HepG2 (cell line): ENCODE measurements at places on chromosomes 13 and 19. TPM values are rescaled to one million over a fixed set of nuclear protein-coding genes. Genes with fewer than 3 reads are reported as not detected.
A peak's percentile ranks its signal among the peaks of the same experiment; 100 is the strongest.

- H3K27me3 ChIP-seq, result no peaks in the 10 kb centered on the region
- DNase-seq, result no peak
- peaks cover 16% of the 10 kb centered on the region; the same call in 2 of the 3 replicates for H3K36me3 ChIP-seq
- H3K27ac ChIP-seq, result no peak overlapping the region
- no peak overlapping the region for H3K4me3 ChIP-seq
These were observed 9.7 kb upstream of the GPR18 start for GRCh38 chr13:99267927-99268326.

GRCh38 chr19:1049800-1050199 is 9.9 kb downstream of the ABCA7 start:
- H3K4me3 ChIP-seq, result no peak overlapping the region
- peaks cover 43% of the 10 kb centered on the region for H3K4me1 ChIP-seq
- H3K36me3 ChIP-seq, result peaks cover 13% of the 10 kb centered on the region; the same call in 1 of the 3 replicates
- DNase-seq, result no peak
- H3K27ac ChIP-seq, result no peak overlapping the region
- no peaks in the 10 kb centered on the region for H3K27me3 ChIP-seq

GRCh38 chr19:45763691-45764294 is 5.3 kb downstream of the SIX5 start:
- 0 out of 2 replicates have a peak, but pooled peaks cover 10% of the 10 kb centered on the region for H3K4me1 ChIP-seq
- no peak overlapping the region for H3K4me3 ChIP-seq
- H3K36me3 ChIP-seq, result no peaks in the 10 kb centered on the region
- H3K27me3 ChIP-seq, result peaks cover 26% of the 10 kb centered on the region; the same call in 2 of the 3 replicates

DNA sequence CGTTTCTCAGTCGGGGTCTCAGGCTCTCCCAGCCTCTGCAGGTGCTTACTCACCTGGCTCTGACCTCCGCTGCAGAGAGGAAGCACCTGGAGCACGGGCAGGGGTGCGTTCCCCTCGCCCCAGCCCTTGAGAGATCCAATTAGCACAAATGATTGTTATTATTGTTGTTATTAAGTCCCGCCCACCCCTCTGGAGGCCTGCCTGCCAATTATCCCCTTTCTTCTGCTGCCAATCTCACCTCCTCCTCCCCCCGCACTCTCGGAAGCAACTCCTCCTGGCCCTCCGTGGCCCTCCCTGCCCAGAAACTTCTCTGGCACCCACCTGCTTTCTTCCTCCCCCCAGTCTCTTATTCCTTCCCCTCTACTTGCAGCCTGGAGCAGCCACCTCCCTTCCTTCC is 8.8 kb downstream of the ZNF787 start:
- H3K36me3 ChIP-seq, result peaks cover 7% of the 10 kb centered on the region
- DNase-seq, result no peak
- peak overlapping the region; percentile 83 for H3K27ac ChIP-seq
- peaks cover 86% of the 10 kb centered on the region for H3K4me1 ChIP-seq

GRCh38 chr19:13965377-13965896 is 13.1 kb downstream of the DCAF15 start:
- no peak overlapping the region for H3K27ac ChIP-seq
- DNase-seq, result no peak
- peaks cover 12% of the 10 kb centered on the region for H3K36me3 ChIP-seq
- H3K4me3 ChIP-seq, result no peak overlapping the region
- no peaks in the 10 kb centered on the region for H3K4me1 ChIP-seq
- H3K27me3 ChIP-seq, result no peaks in the 10 kb centered on the region

GRCh38 chr19:38068826-38069225 is 155.2 kb downstream of the DPF1 start:
- no peaks in the 10 kb centered on the region for H3K27me3 ChIP-seq
- H3K36me3 ChIP-seq, result no peaks in the 10 kb centered on the region
- H3K4me1 ChIP-seq, result peaks cover 11% of the 10 kb centered on the region
- H3K4me3 ChIP-seq, result no peak overlapping the region
- DNase-seq, result no peak

DNA sequence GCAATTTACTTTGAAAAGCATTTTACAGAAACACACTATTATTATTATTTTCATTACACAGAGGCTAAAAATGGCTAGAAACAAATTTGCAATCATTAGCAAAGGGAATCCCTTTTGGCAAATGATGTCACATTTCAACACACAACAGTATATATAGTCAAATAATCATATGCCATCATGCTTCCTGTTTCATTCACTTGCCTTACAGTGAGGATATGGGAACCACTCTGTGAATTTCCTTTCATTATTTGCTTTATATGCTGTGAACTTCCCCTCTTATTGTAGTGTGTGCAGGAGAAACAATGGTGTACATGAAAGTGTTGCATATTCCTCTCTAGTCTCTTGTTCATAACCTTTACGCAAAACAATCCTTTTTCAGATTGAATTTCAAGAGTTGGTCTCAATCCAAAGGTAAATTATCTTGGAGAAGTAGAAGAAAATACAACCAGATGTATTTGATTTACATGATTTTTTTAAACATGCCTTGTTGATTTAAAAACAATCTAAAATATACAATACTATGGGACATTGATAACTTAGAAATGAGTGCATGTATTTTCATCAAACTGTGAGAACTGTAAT is 657.3 kb downstream of the EFNB2 start:
- no peak overlapping the region for H3K4me3 ChIP-seq
- no peaks in the 10 kb centered on the region for H3K4me1 ChIP-seq
- H3K27me3 ChIP-seq, result no peaks in the 10 kb centered on the region
- no peak for DNase-seq

- H3K27ac ChIP-seq, result no peak overlapping the region
- no peaks in the 10 kb centered on the region for H3K27me3 ChIP-seq
- peaks cover 34% of the 10 kb centered on the region for H3K4me1 ChIP-seq
- DNase-seq, result no peak
- H3K36me3 ChIP-seq, result peaks cover 3% of the 10 kb centered on the region; the same call in 1 of the 2 replicates
These were observed 3.1 kb downstream of the ABHD17A start for GRCh38 chr19:1882089-1882785.

DNA sequence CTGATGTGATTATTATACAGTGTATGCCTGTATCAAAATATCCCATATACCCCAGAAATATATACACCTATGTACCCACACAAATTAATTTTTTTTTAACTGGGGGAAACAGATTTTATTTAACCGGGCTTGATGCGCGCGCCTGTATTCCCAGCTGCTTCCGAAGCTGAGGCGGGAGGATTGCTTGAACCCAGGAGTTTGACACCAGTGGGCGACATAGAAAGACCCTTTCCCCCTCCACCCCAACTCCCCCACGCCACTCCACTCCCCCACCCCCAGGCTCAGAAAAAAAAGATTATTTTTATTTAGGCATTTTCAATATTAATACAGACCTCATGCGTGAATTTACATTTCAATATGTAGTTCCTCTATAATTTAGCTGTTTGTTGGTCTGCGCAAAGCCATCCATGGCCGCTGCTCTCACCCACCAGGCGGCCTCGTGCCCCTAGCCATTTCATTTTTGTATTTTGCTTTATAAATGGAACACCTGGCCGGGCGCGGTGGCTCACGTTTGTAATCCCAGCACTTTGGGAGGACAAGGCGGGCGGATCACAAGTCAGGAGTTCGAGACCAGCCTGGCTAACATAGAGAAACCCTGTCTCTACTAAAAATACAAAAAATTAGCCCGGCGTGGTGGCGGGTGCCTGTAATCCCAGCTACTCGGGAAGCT is 836 bp upstream of the VPS36 start:
- no peak for DNase-seq
- no peaks in the 10 kb centered on the region for H3K27me3 ChIP-seq
- peaks cover 39% of the 10 kb centered on the region for H3K4me1 ChIP-seq
- H3K36me3 ChIP-seq, result no peaks in the 10 kb centered on the region; the same call in 2 of the 3 replicates
- no peak overlapping the region for H3K27ac ChIP-seq

DNA sequence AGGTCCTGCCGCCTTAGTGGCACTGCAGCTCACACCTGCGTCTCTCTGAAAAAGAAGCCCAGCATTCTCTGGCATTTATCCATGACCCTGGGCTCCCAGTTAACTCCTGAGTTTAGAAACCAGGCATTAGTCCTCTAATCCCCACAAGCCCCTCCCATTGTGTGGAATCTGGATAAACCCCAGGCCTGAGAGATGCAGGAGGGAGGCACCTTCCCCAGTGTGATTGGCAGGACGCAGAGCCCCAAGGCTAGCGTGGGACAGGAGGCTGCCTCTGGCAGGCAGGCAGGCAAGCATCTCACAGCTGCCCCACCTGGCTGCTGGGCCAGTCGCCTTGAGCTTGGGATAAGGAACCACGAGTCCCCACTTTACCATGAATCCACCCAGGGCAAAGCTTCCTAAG is 11.0 kb upstream of the SERPINE3 start:
- H3K27ac ChIP-seq, result no peak overlapping the region
- DNase-seq, result no peak
- H3K4me3 ChIP-seq, result no peak overlapping the region
- H3K36me3 ChIP-seq, result no peaks in the 10 kb centered on the region
- H3K4me1 ChIP-seq, result no peaks in the 10 kb centered on the region
- no peaks in the 10 kb centered on the region for H3K27me3 ChIP-seq

GRCh38 chr19:32380269-32380668 is 25.3 kb upstream of the DPY19L3 start:
- DNase-seq, result no peak
- H3K27me3 ChIP-seq, result no peaks in the 10 kb centered on the region; the same call in 1 of the 2 replicates
- no peak overlapping the region for H3K4me3 ChIP-seq
- H3K36me3 ChIP-seq, result peaks cover 7% of the 10 kb centered on the region

DNA sequence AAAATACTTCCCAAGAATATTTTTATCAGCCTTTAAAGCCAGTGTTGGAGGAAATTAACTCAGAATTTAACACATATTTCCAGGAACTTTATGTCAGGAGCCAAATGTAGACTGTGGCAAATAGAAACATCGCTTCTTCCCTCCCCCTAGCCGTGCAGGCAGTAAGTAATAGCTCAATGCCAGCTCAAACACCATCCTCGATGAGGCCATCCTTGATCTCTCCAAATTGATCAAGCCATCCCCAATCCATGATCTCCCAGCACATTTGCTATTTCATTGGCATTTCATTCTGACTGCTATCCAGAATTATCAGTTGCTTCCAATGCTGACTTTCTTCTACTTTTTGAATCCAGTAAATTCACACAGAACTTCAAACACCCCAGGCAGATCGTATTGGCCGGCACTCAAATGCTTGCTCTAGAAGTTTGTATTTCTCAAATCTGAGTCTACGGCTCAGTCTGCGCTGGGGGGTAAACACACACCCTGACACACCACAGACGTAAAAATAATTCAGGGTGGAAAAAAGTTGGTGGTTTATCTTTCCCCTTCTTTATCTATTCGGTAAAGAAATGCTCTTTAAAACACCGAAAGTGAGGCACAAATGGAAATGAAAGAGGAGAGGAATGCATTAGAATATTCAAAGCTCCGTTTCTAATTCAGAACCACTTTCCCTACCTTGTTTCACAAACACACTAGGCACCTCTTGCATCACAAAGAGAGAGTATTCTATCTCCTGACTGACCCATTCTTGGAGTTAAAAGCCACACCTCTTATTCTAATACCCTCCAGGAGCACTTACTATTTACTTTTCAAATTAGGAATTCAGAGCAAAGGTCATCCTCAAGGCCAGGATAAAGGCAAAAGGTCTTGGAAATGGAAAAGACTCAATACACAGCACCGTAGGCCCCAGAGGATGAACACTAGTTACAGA is 991 bp downstream of the OBI1 start:
- peak overlapping the region; percentile 90 for H3K27ac ChIP-seq
- H3K36me3 ChIP-seq, result no peaks in the 10 kb centered on the region; the same call in 1 of the 2 replicates
- no peaks in the 10 kb centered on the region for H3K27me3 ChIP-seq
- peak; percentile 74 for DNase-seq
- H3K4me3 ChIP-seq, result peak overlapping the region; percentile 90

DNA sequence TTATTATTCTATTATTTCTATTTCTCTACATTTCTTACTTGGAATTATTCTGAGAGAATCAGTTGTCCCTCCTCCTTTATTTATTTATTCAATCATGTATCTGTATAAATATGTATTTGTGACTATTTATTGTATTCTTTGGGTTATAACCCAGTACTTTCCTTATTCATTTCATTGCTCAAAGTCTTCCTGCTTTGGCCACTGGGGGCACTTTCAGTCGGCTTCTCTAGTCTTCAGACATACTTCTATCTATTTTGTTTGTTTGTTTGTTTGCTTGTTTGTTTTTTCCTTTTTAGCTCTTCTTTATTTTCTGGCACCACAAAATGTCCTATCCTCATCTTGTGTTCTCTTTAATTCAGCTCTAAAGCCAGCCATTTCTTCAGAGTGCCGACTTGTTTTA is 260.4 kb downstream of the NALCN start:
- no peak overlapping the region for H3K4me3 ChIP-seq
- DNase-seq, result no peak
- H3K27ac ChIP-seq, result no peak overlapping the region
- H3K27me3 ChIP-seq, result no peaks in the 10 kb centered on the region; the same call in 2 of the 3 replicates
- no peaks in the 10 kb centered on the region for H3K36me3 ChIP-seq
- H3K4me1 ChIP-seq, result no peaks in the 10 kb centered on the region

GRCh38 chr13:91133941-91134802 is 213.3 kb upstream of the MIR17HG start:
- H3K27me3 ChIP-seq, result no peaks in the 10 kb centered on the region
- H3K4me3 ChIP-seq, result no peak overlapping the region
- H3K36me3 ChIP-seq, result no peaks in the 10 kb centered on the region
- no peak overlapping the region for H3K27ac ChIP-seq
- DNase-seq, result peak; percentile 63

DNA sequence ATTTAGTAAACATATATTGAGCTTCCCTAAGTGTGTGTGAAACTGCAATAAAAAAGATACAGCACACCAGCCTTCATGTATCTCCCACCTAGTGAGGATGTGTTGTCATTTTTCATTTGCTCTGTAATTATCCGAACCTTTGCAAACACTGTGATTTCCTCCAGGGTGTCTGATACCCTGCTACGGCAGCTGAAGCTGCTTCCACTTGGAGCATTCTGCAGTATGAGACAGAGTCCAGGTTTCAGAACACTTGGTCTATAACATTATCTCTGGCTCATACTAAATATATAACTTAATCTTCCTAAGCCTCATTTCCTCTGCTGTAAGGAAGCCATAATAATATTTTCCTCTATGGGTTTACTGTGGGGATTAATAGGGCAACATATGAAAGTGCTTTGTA is 1338.1 kb upstream of the SLC10A2 start:
- no peaks in the 10 kb centered on the region for H3K4me1 ChIP-seq
- H3K36me3 ChIP-seq, result no peaks in the 10 kb centered on the region
- H3K27ac ChIP-seq, result no peak overlapping the region
- H3K4me3 ChIP-seq, result no peak overlapping the region
- no peaks in the 10 kb centered on the region for H3K27me3 ChIP-seq
- DNase-seq, result no peak

DNA sequence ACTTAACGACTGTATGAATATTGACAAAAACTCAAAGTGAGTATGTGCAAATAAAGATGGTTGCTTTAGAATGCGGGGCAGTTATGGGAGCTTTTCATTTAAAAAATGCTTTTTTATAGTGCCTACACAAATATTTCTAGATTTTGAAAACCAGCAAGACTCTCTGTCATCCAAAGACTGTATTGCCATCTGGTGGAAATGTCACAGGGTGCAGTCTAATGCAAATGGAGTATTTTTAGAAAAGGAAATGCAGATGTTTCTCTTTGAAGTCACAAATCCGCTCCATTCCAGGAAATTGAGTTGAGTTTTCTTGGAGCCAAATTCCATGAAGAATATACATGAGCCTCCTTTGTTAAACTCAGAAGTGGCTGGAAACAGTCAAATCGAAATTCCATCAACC is 2.3 kb upstream of the C1QTNF9B start:
- H3K4me1 ChIP-seq, result no peaks in the 10 kb centered on the region
- no peak overlapping the region for H3K4me3 ChIP-seq
- DNase-seq, result peak; percentile 36
- H3K27ac ChIP-seq, result no peak overlapping the region
- H3K36me3 ChIP-seq, result no peaks in the 10 kb centered on the region

The KL gene
- not detected in 2 replicates for total RNA-seq

The CYP2F1 gene
- total RNA-seq, result not detected in 2 replicates

The ZNF486 gene
- 2.1 and 2.6 TPM in 2 replicates for total RNA-seq

The ERICH6B gene
- total RNA-seq, result not detected in 2 replicates

The OR4F17 gene
- total RNA-seq, result not detected in 2 replicates

The SLC10A2 gene
- not detected in 2 replicates for total RNA-seq

The KIR3DL1 gene
- total RNA-seq, result not detected in 2 replicates

The THSD8 gene
- total RNA-seq, result 14.9 and 23.5 TPM in 2 replicates

The ASF1B gene
- total RNA-seq, result 21.9 and 24.8 TPM in 2 replicates

The RPL13A gene
- 2,601 and 3,137 TPM in 2 replicates for total RNA-seq

The DAND5 gene
- total RNA-seq, result not detected in 2 replicates

The RNF113B gene
- not detected in 2 replicates for total RNA-seq

The RAB20 gene
- 15.2 and 15.6 TPM in 2 replicates for total RNA-seq
